ENCODE measurements at places on chromosomes 6 and 20.

DNA sequence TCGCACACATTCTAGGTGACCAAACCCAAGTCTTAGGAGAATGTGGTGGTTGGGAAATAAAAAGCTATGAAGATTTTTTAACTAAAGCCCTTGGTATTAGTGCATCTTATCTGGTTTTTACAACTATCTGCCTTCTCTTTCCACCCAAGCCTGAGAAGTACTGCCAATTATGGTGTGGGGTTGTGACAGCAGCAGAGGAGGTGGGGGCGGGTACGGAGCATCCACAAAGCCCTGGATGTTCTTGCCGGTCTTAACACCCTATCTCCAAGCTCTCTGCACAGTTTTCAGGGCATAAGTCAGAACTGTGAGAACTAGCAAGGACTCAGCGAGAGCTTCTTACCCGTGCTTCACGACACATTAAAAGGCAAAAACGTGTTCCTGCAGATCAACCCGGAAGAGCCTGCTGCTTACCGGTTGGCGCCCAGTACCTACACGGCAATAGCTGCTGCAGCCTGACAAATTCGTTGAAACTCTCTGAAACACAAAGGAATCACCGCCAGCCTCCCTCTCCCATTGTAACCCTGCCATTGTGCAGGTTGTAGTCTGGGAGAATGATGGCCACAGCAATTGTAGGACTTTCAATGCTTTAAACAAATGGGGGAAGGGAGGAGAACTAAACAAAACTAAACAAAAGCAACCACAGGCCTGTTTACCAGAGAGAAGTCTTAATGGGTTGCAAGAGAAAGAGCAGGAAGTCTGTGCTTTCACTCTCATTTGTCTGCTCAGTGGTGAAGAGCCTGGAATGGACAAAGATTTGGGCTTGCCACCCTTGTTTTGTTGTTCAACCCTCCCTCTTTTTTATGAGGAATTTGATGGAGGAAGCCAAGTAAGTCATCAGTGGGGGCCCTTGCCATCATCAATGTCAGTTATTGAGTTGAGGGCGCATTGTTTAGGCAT is 461.0 kb upstream of the JARID2 start:
- DNase-seq, result peak; percentile 36

DNA sequence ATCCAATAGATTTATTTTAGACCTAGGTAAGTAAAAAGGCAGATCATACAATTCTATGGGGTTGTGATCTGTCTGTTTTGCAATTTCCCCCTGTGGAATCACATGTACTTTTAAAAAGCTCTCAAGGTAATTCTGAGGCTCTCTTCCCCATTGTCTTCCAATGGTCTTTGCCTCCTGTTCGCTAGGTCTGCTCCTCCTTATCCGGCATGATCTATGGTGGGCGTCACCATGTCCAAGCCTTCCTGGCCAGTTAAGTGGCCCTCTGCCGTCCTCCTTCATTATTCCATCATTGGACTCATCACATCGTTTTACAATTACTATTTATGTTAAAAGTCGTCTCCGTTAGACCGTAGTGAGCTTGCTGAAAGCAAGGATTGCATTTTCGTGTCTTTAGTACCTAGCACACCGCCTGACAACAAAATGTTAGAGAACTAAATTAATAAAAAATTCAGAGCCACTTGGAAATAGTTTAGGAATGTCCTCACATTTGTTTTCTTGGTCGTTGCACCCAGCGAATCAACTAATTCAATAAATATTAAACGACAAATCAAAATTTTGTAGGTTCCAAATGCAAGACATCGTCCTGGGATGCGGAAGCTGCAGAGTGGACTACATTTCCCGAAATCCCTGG is 2.2 kb upstream of the STXBP5 start:
- DNase-seq, result peak; percentile 25

- DNase-seq, result peak; percentile 70
Observed at GRCh38 chr6:158605266-158605878, 39.2 kb downstream of the DYNLT1 start.

DNA sequence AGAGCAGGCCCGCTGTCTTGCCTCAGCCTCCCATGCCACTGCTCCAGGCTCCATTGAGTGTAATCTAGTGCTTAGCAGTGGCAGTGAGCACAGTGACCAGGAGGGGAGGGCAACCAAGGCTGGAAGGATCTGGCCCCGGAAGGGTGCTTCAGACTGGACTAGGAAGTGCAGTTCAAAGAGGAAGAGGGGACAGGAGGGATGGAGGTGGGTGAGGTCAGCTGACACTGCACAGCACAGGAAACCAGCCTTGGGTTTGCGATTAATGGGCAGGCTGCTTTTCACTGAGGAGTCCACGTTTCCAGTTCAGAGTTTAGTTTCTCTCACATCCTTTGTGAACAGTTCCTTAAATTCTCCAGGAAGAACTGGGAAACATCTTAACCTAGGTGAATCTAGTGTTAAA is 46.9 kb downstream of the CDS2 start:
- no peak for DNase-seq

DNA sequence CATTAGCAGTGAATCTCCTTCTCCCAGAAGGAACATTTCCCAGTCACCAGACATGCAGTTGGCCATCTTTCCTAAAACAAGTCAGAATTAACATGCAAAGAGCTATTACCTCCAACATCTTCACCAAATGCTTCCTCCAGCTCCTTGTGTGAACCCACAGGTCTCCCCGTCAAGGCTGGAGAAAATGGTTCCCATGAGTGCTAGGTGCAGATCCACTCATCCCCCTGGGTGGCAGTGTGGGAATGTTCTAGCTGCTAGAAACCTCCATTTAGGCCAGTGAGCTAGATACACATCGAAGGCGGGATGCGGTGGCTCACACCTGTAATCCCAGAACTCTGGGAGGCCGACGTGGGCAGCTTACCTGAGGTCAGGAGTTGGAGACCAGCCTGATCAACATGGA is 603.9 kb upstream of the SLC35B3 start:
- DNase-seq, result no peak

DNA sequence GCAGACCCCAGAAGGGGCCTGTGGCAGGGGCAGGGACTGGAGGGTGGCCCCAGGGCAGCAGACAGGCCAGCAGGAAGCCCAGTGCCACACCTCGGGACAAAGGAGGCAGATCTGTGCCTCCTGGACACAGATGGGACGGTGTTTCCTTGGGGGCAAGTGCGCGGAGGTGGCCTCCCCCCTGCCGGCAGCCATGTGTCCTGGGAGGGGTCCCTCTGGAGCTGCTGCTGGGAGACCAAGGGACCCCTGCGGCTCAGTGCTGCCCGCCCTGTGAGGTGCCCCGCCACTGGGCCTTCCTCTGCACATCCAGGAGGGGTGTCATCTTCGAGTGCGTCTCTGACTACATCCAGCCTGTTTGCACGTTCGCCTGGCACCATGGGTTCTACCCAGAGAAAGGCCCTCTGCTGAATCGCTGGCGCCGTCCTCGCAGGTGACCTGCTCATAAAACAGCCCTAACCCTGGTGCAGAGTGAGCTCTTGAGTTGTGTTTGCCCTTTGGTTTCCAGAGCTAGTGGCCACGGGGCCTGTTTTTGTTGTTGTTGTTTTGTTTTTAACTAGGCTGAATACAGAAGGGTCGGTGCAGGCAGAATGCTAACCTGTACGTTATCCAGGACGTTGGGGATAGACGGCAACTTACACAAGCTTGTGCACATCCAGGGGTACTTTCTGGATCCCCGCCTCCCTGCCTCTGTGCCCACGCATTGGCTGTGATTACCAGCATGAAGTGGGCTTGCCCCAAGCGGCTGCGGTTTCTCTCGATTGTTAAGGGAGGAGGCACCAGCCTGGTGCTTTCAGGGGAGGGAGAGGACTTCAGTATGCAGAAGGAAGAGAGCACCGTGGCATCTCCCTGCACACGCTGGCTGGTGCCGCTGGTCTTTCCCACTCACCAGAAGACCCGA is 1.3 kb upstream of the KCNQ2 start:
- peak; percentile 16 for DNase-seq

- DNase-seq, result no peak
Observed at GRCh38 chr20:25761596-25761995, 64.9 kb upstream of the ZNF337 start.

GRCh38 chr6:51651132-51651817 is 436.1 kb downstream of the PKHD1 start:
- DNase-seq, result no peak

DNA sequence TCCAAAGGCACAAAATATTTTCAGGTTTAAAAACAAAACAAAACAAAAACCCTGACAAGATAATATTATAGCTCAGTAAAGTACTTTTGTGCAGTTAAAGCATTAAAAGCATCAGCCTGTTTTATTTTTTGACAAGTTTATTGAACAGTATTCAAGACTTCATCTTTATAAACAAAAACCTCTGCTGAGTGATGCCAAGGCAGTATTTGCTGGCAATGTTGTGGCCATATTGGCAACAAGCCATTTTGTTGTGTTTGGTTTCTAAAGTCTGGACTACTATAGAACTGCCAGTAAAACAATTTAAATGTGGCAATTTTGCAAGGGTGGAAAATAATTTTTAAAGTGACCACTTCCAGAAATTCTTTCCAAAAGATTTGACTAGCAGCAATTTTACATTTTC is 15.9 kb downstream of the CPNE1 start:
- no peak for DNase-seq

- no peak for DNase-seq
Observed at GRCh38 chr20:38931984-38932383, 5.8 kb downstream of the FAM83D start.

DNA sequence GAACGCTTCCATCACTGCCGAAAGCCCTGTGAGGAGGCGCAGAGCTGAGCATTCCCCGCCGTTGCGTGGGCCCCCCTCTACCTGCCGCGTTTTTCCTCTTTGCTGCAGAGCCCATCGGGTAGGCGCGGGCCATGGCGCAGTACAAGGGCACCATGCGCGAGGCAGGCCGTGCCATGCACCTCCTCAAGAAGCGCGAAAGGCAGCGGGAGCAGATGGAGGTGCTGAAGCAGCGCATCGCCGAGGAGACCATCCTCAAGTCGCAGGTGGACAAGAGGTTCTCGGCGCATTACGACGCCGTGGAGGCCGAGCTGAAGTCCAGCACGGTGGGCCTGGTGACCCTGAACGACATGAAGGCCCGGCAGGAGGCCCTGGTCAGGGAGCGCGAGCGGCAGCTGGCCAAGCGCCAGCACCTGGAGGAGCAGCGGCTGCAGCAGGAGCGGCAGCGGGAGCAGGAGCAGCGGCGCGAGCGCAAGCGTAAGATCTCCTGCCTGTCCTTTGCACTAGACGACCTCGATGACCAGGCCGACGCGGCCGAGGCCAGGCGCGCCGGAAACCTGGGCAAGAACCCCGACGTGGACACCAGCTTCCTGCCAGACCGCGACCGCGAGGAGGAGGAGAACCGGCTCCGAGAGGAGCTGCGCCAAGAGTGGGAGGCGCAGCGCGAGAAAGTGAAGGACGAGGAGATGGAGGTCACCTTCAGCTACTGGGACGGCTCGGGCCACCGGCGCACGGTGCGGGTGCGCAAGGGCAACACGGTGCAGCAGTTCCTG is 693 bp downstream of the FAM50B start:
- no peak for DNase-seq

- no peak for DNase-seq
Observed at GRCh38 chr20:43800186-43800585, 73.4 kb upstream of the GTSF1L start.

DNA sequence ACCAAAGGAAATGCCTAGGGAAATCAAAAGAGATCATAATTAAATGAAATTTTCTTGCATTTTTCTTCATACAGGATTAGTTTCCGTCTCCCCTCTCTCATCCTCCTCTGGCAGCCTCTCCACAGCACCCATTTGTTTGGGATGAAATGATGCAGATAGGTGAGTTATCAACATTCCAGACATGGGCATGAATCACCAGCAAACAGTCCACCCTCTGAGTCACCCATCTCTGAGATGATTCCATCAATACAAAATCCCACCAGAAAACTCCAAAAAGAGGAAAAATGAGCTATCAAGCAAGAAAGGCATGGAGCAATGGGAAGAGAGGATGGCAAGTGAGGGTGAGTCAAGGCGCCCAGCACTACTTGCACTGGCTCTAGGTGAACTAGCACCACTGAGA is 11.4 kb downstream of the MC3R start:
- DNase-seq, result no peak

- no peak for DNase-seq
Observed at GRCh38 chr20:44613575-44613974, 31.2 kb downstream of the PKIG start.

GRCh38 chr6:138430361-138431145 is 26.5 kb downstream of the HEBP2 start:
- no peak for DNase-seq

- no peak for DNase-seq
Observed at GRCh38 chr6:82142524-82142923, 105.0 kb downstream of the IBTK start.

- DNase-seq, result no peak
Observed at GRCh38 chr6:17910189-17910588, 77.2 kb downstream of the KIF13A start.

GRCh38 chr6:157983406-157984119 is 1.9 kb downstream of the SYNJ2 start:
- DNase-seq, result no peak

GRCh38 chr20:47610247-47610944 is 108.7 kb downstream of the NCOA3 start:
- peak; percentile 91 for DNase-seq

DNA sequence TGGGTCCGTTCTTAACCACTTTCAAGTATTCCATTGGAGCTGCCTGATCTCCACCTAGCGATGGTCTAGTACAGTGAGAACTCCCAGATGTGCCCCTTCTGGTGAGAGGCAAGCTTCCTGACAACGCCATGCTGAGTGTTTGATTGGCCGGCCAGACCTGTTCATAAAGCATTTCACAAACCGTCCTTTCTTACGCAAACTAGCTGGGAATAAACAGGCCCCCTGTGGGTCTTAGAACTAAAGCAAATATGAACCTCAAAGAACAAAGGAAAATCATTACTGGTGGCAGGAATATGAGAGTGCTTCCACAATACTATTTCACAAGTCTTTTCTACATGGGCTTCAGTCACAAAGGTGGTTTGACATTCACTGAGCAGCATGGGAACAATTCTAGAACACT is 15.6 kb upstream of the GCNT2 start:
- no peak for DNase-seq

- DNase-seq, result no peak
Observed at GRCh38 chr20:61127311-61128039, 124.6 kb upstream of the CDH4 start.

- no peak for DNase-seq
Observed at GRCh38 chr6:43262000-43262779, 18.9 kb downstream of the TTBK1 start.

GRCh38 chr6:27604986-27605385 is 132.1 kb upstream of the ZNF184 start:
- DNase-seq, result no peak

- no peak for DNase-seq
Observed at GRCh38 chr20:56769921-56770600, 141.0 kb downstream of the TFAP2C start.

DNA sequence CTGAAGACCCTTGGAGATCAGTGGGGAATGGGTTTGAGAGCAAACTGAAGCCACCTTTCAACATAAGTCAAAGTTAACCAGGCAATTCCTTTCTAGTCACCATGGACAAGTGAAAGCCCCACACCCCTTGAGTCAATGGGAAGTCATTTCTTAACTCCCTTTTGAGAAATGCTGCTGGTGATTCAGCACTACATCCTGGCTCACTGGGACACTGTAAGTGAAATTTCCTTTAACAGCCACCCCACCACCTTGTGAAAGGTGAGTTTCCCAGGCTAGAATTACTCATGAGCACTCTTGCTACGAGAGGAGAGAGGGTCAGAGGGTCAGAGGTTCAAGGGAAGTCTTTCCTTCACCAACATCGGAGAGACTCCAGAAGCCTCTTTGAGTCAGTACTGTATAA is 93.3 kb upstream of the MARCKS start:
- DNase-seq, result peak; percentile 12

- no peak for DNase-seq
Observed at GRCh38 chr6:16623731-16624130, 137.5 kb downstream of the ATXN1 start.
